ENCODE measurements at places on chromosomes 12 and 14.

DNA sequence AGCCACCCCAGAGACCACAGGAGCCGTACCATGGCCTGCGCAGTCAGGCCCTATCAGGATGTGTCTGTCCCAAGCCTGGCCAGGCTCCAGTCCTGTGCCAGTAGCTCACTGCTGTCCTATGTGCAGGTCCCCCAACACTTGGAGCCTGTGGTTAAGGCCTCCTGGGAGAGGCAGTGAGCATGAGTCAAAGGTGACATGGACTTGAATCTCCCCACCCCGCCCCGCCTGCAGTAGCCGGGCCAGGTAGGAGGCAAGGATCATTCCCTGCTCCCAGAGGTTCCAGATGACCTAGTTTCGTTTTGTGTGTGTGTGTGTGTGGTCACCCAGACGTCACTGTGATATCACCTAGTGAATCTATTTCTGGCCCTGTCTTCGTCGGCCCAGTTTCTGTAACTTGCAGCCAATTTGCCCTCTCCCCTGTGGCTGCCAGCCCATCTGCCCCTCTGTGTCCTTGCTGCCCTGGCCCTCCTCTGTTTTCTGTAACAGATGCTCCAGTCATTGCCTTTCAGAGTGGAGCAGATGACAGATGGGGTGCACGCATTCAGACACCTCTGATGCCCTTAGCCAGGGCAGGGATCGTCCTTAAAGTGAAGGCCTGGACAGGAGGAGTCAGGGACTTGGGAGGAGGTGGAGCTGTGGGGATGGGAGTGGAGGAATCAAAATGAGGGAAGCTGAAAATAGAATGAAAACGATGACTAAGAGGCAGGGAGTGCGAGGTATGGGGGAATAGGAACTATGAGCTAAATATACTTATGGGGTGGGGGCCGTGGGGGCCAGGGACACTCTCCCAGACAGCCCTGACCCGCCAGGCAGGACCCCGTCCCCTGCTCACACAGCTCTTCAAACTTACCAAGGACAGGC lies 37.4 kb downstream of the SLC6A12 start:
- no peak overlapping the region for H3K4me3 ChIP-seq
- no peaks in the 10 kb centered on the region for H3K27me3 ChIP-seq
- no peaks in the 10 kb centered on the region for H3K36me3 ChIP-seq
- H3K27ac ChIP-seq = peak overlapping the region; percentile 47
- no peak for DNase-seq

- no peak overlapping the region for H3K4me3 ChIP-seq
- DNase-seq = no peak
- no peaks in the 10 kb centered on the region for H3K36me3 ChIP-seq
- peaks cover 9% of the 10 kb centered on the region for H3K27me3 ChIP-seq
Observed at GRCh38 chr14:35940291-35940690, 114.2 kb downstream of the BRMS1L start.

DNA sequence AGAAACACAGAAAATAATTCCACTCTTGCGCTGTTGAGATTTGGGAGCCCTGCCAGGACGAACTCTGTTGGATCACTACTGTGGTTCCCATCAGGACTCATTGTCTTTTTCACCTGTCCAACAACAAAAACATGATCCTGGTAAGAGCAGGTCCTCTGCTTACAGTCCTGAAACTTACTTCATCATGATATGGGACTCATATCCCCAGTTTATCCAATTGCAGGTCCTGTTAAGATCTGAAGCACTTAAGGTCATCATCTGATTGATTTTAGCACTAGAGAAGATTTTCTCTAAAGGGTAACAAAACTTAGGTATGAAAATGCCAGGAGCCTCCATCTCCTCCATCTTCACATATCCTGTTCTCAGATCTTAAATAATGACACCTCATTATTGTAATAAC lies at the start of gene OR6S1:
OR6S1 (minus strand) TSS at position 101 of the 400 bp plus-strand sequence; CDS start at position 101, 0 bp downstream.
- H3K27ac ChIP-seq = no peak within 1 kb of the TSS
- no peak for DNase-seq
- H3K27me3 ChIP-seq = no peaks in the 10 kb centered on the region
- H3K36me3 ChIP-seq = no peaks in the 10 kb centered on the region

GRCh38 chr12:94458877-94459727 lies 565 bp downstream of the CEP83 start:
- no peaks in the 10 kb centered on the region for H3K36me3 ChIP-seq
- H3K27me3 ChIP-seq = no peaks in the 10 kb centered on the region

- no peak overlapping the region for H3K27ac ChIP-seq
- H3K4me1 ChIP-seq = no peaks in the 10 kb centered on the region
- DNase-seq = no peak
- no peaks in the 10 kb centered on the region for H3K36me3 ChIP-seq
- no peak overlapping the region for H3K4me3 ChIP-seq
- H3K27me3 ChIP-seq = no peaks in the 10 kb centered on the region
Observed at GRCh38 chr12:78457938-78458337, 406.6 kb upstream of the SYT1 start.

- H3K27ac ChIP-seq = no peak overlapping the region
- H3K4me3 ChIP-seq = no peak overlapping the region
- H3K4me1 ChIP-seq = no peaks in the 10 kb centered on the region
- no peaks in the 10 kb centered on the region for H3K36me3 ChIP-seq
- no peaks in the 10 kb centered on the region for H3K27me3 ChIP-seq
Observed at GRCh38 chr12:115433014-115433634, 749.1 kb upstream of the TBX3 start.

Data from endodermal cell (in vitro differentiated cells).